Activated T-helper 1 cell treated with Interleukin-2 at 50 U/mL for 16 hours (primary cell): ENCODE measurements at places on chromosomes 2 and 18.

DNA sequence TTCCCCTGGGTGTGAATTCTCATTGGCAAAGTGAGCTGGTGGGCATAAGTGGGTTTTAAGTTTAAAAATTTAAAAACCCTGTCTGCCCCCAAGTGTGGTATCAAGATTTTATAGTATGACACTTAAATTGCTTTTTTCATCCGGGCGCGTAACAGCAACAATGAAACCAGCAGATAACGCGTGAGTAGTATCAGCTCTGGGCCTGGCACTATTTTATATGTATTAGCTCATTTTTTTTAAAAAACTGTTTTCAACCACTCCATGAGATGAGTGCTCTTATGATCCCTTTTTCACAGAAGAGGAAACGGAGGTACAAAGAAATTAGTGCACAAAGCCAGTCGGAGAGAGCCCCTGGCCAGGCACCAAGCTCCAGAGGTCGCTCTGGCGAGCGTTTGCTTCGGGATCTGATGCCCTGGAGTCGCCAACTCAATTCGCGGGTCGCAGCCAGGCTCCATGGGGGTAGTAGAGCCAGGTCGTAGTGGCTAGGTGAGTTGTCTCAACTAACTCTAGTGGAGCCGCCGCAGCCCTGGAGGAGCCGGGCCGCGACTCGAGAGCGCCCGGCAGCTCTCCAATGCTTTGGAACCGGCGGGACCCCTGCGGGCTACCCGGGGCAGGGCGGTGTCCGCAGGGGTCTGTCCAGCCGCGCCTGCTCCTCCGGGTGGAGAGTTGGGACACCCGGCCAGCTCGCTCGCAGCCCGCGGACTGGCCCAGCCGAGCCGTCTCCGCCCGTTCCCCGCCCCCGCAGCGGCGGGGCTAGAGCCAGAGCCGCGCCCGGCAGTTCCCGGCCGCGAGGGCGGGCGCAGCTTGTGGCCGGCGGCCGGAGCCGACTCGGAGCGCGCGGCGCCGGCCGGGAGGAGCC lies at the start of gene IL1R1:
IL1R1 (plus strand) TSS at position 777 of the 859 bp plus-strand sequence. CDS start 14,979 bp downstream, outside the sequence.
- DNase-seq = no peak

- no peak for DNase-seq
Measured at GRCh38 chr2:12697617-12698016, 19.1 kb upstream of the TRIB2 start.

DNA sequence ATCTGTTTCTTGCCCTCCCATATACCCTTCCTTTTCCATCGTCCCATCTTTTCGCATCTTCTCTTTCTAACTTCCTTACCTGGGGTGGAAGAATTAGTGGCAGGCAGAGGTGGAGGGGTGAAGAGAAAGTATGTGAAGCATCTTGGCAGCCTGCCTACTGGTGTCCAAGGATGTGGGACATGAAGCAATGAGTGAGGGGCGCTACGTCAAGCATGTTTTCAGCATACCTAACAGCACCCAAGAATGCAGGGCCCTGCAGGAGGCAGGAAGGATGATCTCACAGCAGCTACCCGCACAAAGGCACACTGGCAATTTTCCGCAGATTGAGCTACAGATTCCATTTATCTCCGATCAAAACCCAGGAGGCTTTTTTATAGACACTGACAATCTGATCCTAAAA lies 42.2 kb downstream of the METTL4 start:
- DNase-seq = no peak

DNA sequence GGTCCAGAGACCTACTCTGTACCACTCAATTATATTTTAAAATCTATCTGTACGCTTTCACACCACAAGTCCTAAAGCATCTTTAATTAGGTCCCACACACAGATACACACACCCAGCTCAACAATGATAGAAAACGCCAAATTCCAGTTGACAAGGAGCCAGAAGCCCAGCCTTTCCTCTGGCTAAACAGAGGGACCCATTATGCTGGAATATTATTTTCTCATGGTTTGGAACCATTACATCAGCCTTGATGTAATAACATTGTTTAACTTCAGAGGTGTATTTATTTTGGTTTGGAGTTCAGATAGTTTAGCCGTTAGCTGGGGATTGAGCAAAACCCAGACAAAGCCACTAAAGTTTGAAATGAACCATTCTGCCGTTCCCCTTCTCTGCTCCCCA lies 14.0 kb upstream of the INHBB start:
- DNase-seq = no peak
